ENCODE measurements at places on chromosomes 1 and 21.

GRCh38 chr1:85330711-85331290 is 54.4 kb upstream of the BCL10 start:
- DNase-seq, result no peak

DNA sequence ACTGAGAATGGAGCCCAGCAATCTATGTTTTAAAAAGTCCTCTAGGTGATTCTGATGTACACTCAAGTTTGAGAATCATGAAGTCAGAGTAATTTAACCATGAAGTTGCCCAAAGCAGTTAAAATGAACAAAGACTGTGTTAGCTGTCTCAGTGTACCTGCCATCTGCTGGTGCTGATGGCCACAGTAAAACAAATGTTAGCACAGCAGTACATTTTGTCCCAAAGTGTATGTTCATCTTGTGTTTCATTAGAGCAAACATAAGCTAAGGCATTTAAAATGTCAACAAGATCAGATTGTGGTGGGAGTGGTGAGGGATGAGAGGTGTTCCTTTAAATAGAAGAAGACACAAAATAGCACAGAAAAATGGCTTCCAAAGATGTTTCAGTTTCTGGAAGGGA is 31.1 kb downstream of the FYB2 start:
- no peak for DNase-seq

DNA sequence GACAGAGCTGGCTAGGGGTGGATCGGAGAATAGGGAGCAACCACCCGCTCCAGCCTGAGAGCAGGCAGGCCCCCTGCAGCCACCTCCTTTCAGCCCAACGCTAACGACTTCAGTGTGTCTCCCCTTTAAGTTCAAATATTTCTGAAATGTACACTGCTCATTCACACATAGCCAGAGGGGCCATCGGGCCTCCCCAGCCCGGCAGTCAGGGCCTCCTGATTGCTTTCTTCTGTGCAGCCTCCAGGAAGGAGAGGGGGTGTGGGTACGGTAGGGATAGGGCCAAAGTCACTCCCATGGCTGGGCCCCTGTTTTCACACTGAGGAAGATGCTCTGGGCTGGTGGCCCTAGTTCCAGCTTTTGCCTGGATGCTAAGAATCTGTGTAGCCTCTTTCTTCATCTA is 64.8 kb downstream of the EPHB2 start:
- DNase-seq, result no peak

DNA sequence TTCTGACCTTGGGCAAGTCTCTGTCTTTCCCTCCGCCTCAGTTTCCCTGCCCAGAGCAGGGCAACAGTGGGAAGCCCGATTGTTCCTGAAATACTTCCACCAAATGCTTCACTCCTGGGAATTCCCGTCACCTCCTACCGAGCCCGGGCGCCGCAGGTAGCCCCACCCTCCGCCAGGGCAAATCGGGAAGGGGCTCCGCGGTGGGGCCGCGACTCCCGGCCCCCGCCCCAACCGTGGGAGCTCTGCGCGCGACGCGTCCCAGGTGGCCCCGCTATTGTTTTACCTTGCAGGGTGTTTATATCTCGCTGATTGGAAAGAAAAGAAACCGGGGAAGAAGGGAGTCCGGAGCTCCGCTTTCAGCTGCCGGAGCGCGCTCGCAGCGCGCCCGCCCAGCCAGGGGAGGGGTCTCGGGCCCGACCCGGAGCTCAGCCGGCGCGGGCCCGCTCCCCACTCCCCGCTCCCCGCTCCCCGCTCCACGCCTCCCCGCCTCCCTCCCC is 407 bp downstream of the IGSF3 start:
- DNase-seq, result peak; percentile 55

GRCh38 chr1:22888320-22889075 is 84.2 kb downstream of the LACTBL1 start:
- DNase-seq, result no peak

DNA sequence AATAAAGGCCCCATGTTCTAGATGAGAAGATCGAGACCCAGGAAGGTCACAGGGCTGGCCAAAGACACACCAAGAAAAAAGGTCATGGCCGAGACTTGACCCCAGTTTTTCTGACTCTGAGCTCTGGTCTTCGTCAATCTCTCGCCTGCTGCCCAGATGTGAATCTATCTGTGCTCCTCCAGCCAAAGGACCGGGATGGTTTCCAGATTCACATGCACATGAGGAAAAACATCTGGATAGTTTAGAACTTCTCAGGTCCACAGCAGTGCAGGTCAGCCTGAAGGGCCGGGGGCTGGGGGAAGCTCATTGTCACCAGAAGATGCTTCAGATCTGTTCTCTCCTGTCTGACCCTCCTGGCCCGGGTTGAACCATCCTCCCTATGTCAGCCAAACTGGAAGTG is 49.0 kb downstream of the KCNN3 start:
- DNase-seq, result no peak
